Fibroblast of skin of right biceps (primary cell): ENCODE measurements at places on chromosomes 1 and 21.

DNA sequence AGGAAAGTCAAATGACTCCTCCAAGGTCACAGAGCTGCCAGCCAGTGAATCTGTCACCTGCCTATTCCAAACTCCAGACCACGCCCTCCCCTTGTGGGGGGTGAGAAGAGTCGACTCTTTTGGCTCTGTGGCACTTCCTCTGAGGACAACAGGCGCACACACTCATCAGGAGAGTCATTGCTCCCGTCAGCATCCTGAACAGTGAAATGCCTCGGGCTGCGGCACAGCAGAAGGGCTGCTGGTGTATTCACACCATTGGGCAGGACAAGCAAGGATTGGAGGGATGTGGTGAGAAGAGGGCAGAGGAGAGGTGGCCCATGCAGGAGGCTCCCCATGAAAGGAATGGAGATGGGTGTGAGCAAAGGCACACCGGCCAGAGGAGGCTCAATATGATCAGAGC is 239.0 kb downstream of the TOMM20 start:
- no peak for DNase-seq

- no peak for DNase-seq
Measured at GRCh38 chr1:179818260-179818659, 59.3 kb downstream of the TOR1AIP2 start.

DNA sequence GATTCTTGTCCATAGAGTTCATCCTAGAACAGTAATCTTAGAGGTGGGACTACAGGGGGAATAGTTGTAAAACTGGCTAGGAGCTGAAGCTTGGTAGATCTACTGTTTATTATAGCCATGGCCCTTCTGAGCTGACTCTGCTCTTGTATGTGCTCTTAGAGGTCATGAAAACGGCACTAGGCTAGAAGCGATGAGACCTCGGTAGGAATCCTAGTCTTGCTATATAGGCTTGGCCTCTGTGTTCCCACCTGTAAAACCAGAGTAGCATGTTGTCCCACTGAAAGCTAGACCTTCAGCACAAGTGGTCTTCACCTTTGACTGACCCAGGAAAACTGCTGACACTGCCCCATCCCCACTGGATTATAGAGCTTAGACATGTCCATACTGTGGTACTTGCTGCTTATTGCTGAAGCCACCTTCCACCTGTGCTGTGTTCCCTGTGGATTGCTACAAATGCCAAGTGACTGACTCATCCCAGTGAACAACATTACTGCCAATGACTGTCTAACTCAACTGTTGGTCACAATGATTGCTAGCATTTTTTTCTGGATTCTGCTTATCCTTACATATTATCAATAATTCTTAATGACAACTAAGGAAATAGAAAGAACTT is 23.0 kb upstream of the PIGC start:
- DNase-seq: no peak

DNA sequence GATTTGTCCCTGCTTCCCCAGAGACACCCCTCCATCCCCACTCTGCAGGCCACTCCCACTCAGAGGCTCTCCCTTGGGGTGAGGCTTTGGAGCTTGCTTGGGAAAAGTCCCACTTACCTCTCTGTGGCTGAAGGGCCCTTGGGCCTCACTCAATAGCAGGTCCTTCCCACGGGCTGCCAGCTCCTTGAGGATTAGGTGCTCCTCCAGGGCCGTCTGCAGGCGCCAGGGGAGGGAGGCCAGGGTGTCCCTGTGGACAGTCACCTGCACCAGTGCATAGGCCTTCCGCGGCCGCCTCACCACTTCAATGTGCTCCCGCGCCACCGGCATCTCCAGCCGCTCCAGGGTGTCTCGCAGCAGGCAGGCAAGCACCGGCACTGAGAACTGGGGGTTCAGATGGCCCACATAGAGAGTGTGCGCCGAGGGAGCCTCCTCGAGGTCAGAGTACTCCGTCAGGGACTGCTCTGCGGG is 1.4 kb downstream of the SLFNL1 start:
- DNase-seq: no peak

DNA sequence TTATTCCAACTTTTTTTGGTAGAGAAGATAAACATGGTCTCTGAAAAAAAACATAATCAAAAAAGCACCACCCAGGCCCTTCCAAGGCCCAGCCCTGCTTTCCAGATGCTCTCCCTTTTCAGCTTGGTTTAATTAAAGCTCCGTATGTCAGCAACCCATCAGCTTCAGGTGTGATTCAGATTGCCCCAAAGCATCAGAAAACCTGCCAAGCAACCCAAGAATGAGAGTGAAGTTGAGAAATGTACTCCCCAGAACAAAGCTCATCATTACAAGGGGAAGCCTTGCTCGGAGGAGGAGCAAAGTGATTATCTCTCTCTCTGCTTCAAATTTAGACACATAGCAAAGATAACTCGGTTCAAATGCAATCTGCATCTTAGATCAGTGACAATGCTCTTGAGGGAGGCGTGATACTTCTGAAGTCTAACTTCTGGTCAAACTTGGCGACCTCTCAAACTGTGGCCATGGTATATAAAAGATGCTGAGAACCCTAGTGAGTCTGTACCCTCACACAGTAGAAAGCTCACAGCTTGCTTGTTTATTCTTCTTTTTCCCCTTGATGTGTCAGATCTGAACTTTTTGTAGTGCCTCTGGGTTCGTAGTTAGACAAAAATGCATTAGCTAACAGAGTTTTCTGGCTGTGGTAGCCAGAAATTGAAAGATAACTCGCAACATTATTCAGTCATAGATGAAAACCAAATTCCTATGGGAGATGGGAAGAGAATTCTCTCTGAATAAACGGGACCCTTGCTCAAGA is 63.3 kb upstream of the ZC3H11B start:
- peak; percentile 62 for DNase-seq

GRCh38 chr1:36602184-36602583 is 119.5 kb upstream of the CSF3R start:
- no peak for DNase-seq

DNA sequence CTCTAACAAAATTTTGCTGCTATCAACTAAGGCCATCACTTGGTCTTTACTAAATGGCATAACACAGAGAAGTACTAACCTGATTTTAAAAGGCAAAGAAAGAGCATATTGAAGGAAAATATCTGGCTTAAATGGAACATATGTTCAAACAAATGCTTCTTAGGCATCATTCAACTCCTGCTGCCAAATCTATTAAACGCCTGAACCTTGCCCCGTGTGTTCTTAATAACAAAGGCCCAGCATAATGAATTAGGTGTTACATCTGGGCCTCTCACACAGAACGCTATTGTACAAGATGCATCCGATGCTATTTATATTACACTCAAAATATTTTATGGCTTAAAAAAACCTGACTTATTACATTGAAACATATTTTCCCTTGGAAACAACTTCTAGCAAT is 48.4 kb downstream of the B3GALNT2 start:
- DNase-seq: no peak

DNA sequence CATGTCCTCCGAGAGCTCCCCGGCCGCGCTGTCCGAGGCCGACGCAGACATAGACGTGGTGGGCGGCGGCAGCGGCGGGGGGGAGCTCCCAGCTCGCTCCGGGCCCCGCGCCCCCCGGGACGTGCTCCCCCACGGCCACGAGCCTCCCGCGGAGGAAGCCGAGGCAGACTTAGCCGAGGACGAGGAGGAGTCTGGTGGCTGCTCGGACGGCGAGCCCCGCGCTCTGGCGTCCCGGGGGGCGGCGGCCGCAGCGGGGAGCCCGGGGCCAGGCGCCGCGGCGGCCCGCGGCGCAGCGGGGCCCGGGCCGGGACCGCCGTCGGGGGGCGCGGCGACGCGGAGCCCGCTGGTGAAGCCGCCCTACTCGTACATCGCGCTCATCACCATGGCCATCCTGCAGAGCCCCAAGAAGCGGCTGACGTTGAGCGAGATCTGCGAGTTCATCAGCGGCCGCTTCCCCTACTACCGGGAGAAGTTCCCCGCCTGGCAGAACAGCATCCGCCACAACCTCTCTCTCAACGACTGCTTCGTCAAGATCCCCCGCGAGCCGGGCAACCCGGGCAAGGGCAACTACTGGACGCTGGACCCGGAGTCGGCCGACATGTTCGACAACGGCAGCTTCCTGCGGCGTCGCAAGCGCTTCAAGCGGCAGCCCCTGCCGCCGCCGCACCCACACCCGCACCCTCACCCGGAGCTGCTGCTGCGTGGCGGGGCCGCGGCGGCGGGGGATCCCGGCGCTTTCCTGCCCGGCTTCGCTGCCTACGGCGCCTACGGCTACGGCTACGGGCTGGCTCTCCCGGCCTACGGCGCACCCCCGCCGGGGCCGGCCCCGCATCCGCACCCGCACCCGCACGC is 547 bp downstream of the FOXD2 start:
- DNase-seq: no peak

GRCh38 chr1:197093226-197093885 is 26.3 kb upstream of the F13B start:
- DNase-seq: no peak

DNA sequence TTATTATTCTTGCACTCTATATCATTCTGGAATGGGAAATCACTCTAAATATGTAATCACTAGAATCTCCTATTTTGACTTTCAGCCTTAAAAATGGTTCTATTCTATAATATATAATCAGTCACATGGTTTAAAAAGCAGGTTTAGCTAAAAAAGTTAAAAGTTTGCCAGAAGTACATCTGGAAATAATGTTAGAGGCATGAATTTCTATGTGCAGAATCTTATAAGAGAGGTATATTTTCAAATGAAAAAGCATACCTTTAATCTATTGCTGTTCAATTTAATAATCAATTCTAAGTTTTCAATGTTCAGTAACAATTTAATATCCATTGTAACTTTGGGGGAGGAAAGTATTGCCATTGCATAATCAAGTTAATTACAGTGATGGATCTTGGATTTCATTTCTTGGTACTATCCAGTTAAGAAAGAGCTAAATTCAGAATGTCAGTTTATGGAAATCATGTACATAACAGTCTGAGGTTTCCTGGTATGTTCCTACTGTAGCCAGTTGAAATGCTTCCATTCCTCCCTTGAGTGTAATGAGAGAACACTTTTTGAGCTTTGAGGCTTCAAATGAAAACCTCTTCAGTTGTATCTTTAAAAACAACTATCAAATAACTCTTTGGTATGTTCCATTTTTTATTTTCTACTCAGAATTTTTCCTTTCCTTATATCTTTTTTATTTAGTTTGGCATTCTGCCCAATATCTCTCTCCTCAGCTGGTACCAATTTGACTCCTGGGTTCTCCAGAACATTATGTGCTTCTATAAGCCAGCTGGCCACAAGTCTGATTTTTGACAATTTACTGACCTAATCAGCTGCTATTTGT is 175.7 kb upstream of the COL11A1 start:
- peak; percentile 36 for DNase-seq

- no peak for DNase-seq
Measured at GRCh38 chr1:105337420-105337819, 1587.7 kb downstream of the AMY1C start.

DNA sequence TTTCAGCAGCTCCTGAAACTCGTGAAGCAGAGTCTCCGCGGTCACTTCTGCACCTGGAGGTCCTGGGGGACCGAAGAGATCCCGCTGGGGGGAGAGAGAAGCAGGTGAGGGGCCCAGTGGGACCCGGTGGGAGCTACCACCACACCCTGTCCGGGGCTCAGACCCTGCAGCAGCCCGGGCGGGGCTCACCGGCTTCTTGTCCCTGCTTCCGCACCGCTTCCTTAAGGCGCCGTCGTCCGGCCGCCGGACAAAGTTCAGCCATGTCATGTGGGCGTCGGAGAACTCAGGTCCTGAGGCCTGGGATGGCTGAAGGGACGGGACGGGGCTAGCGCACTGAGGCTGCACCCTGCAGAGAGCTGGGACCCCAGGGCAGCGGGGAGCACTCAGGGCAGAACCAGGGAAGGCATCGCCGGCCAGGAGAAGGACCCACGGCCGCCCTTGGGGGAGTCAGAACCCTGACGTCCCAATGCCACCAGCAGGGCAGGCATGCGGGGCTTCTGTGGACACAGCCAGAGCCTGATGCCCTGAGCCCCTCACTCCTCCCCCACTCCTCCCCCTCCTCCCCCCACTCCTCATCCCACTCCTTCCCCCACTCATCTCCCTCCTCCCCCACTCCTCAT is 2.2 kb downstream of the C1QTNF12 start:
- DNase-seq: no peak

DNA sequence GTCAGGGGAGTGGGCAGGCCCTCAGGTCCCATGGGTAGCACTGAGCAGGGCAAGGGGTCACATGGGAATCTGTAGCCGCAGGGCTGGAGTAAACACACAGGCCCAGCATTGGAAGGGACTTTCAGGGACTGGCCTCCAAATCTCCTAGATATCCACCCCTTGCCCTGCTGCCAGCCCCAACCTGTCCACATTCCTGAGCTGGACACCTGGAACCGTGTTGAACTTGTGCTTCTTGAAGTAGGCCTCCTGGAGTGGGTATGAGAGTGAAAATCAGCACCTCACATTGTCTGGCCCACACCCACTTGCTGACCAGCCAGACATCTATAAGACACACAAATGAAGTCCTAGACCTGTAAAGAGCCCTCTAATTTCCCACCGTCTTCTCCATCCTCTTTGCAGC is 7.7 kb downstream of the POMGNT1 start:
- no peak for DNase-seq

- DNase-seq: no peak
Measured at GRCh38 chr1:241292973-241293372, 64.0 kb downstream of the RGS7 start.

- no peak for DNase-seq
Measured at GRCh38 chr1:8711873-8712412, 105.5 kb downstream of the RERE start.

GRCh38 chr1:41108696-41109275 is 87.3 kb upstream of the SLFNL1 start:
- DNase-seq: peak; percentile 18

GRCh38 chr1:221157026-221157761 is 278.0 kb downstream of the HLX start:
- no peak for DNase-seq

- DNase-seq: no peak
Measured at GRCh38 chr1:38512024-38512767, 347.4 kb downstream of the RRAGC start.

DNA sequence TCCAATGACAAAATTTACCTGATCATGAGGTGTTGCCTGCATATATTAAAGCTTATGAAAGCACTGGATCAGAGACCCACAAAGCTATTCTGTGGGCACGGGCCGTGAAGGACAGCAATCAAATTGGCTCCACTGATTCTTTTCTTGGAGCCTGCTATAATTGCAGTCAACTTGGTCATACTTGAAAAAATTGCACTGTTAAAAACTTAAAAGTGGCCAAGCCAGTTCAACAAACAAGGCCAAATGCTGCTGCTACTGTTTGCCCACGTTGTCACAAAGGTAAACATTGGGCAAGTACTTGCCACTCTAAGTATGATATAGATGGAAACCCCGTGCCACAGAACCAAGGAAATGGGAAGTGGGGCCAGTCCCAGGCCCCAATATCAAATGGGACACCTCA is 37.8 kb downstream of the CYP4A11 start:
- DNase-seq: no peak

DNA sequence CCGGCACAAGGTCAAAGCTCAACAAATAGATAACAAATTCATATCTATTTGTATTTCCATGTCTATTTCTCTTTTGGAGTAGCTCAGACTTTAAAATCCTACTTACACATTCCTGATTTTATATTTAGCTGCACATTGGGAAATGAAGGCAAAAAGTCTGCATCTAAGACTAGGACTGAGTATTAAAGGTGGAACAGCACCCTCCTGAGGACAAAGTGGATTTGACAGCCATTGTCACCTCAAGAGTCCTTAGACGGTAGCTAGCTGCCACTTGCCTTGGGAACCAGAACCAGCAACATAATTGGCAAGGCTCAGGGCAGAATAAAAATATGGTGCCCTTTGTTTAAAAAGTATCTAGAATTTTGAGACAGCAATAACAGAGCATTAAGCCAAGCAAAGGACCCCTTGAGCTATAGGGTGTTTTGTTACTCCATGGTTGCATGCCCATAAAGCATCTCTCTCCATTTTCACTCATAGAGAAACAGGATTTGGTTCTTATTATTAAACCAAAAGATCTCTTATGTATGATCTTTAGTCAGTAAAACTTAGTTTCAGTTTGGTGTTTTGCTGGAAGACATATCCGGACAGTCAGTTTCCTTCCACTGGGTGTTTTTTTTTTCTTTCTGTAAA is 30.0 kb upstream of the SGIP1 start:
- peak; percentile 76 for DNase-seq
